ENCODE measurements at places on chromosomes 3 and 15.

GRCh38 chr15:77506311-77507142, 85.8 kb downstream of the HMG20A start:
- no peak for DNase-seq

DNA sequence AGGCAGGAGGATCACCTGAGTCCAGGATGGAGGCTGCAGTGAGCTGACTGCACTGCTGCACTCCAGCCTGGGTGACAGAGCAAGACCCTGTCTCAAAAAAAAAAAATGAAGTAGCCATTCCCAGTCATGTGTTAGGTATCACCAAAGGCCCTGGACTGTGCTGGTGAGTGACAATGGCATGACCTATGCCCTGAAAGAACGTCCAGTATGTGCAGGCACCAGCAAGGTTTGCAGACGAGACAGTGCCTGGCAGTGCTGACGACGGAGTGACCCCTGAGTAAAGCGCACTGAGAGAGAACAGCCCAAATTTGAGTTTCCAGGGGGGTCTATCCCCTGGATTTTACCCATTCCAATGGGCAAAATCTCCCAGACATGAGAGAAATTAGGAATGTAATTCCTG, 45.2 kb downstream of the RBPMS2 start:
- no peak for DNase-seq

DNA sequence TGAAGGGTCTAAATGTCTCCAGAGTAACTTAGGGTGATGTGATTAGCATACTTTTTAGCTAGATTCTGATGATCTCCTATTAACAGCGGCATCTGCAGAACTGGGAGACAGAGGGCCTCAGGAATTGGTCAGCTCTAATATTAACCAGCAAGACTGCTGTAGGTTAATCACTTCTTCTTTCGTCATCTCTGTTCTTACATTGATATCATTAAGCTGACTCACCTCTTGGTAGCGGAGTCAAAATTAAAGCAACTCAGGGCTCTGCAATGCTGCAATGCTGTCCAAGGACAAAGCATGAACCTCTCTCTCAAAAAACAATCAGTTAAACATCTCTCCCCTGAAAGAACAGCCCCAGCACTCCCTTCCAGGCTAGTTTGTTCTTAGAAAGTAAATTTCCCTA, 57.5 kb upstream of the TRA2B start:
- no peak for DNase-seq

DNA sequence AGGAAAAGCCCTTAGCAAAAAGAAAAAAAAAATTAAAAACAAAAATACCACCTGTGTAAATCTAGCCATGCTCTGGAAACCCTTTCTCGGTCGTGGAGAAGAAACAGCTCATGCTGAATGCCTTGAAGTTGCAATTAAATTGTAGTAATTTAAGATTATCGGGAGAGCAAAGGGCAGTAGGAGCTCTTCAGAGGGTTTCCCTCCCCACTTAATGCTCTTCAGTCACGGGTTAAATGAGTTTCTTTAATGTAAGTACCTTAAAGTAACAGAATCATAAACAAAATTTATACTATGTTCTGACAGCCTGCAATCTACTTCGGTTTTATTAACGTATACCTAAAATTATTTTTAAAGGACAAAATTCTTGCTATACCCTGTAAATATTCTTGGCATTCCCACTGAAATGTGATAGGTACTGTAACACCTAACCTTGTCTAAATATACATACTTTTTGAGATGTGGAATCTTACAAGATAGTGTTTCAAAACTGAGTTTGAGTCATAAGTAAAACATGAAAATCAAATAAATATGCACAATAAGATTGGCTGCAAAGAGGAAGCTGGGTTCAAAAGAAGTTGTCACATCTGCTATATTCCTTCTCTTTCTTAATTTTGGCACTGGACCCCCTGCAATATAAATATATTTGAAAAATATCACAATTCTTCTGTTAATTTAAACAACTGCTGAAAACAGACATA, 5.3 kb downstream of the FOXP1 start:
- DNase-seq, result no peak

DNA sequence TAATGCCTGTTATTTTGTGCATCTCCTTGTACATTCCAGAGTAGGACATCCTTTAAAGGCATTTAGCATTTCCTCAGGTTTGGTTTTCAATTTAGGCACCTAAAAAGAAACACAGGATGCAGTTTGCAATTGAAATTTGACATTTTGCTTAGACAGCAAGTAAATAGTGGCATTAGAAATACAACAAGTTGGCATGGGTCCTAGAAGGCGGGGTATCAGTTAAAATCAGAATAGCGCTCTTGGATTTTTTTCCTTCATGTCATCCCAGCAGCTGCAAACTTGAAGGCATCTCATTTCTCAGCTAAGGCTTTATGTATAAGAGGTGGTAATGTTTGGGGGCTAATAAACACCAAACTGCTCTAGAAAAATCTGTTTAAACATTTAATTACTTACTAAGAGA, 47.5 kb upstream of the SKOR1 start:
- DNase-seq, result no peak

GRCh38 chr15:92880796-92881195, 19.3 kb upstream of the CHD2 start:
- no peak for DNase-seq

GRCh38 chr3:184377374-184377773, 633 bp downstream of the THPO start:
- DNase-seq, result no peak

GRCh38 chr3:148863814-148864213, 1.3 kb upstream of the CPA3 start:
- DNase-seq, result no peak

- no peak for DNase-seq
These were observed 92.3 kb downstream of the RAP2B start for GRCh38 chr3:153254361-153254760.

DNA sequence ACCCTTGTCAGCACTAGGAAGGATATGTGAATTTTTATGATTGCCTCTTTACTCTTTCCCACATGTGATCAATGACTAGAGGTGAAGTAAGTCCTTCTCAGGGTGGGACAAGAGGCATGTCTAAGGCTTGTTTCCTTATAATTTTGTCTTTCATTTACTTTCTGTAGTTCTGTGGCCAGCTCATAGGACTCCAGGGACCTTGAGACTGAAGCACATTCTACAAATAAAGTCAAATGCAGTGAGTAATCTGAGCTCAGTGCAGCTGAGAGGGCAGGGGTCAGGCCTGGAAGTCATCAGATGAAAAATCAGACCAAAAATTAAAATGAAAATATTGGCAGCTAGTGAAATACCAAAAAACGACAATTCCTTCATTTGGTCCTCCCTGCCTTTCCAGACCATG, 424.7 kb upstream of the THBS1 start:
- DNase-seq, result no peak

DNA sequence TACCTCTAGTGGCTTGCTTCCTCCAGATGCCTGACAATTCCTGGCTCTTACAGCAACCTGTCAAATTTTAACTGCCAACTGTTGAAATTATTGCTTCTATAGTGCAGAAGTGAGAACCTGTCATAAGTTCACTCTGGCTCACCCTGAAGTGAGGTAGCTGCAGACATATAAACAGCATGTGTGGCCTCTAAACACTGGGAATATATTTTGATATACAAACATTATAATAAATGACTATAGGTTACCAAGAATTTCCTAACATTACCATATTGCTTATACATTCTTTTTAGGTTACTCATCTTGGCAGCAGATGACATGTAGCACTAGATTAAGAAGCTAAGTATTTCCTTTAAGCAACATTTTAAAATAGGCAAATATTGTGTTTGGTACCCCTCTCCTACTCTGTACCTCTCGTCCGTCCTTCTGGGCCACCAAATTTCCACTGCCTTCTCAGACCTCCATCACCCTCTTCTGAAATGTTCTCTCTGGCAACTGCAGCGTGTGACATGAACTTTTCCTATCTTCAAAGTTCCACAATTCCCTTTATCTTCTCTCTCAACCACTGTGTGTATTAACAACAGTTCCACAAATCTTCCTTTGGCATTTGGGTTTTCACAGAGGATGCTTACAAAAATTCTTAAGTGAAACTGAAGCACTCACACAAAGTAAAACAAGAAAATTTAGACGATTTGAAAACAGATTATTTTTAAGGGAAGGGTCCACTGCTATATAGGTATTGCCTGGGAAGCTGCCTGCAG, 15.3 kb upstream of the XXYLT1 start:
- no peak for DNase-seq

DNA sequence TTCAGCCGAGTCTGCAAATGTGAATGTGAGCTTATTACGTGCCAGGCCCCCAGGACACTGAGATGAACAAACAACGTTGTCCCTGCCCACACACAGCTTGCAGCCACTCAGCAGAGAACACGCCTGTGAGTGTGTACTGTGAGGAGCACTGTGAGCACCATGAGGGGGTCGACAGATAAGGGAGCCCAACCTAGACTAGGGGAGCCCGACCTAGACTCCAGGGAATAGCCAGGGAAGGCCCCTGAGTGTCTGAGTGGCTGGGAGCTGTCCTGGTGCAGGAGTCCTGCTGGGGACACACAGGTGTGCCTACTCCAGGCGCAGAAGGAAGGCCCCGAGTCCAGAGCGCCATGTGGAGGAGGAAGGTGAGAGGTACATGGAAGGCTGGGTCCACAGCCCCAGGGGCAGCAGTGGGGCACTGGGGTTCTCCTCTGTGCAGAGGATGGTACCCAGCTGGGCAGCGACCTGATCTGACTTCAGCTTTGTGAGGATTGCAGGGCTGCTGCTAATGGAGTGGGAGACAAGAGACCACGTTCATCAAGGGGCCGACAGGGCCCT, 36.5 kb downstream of the MGLL start:
- no peak for DNase-seq

DNA sequence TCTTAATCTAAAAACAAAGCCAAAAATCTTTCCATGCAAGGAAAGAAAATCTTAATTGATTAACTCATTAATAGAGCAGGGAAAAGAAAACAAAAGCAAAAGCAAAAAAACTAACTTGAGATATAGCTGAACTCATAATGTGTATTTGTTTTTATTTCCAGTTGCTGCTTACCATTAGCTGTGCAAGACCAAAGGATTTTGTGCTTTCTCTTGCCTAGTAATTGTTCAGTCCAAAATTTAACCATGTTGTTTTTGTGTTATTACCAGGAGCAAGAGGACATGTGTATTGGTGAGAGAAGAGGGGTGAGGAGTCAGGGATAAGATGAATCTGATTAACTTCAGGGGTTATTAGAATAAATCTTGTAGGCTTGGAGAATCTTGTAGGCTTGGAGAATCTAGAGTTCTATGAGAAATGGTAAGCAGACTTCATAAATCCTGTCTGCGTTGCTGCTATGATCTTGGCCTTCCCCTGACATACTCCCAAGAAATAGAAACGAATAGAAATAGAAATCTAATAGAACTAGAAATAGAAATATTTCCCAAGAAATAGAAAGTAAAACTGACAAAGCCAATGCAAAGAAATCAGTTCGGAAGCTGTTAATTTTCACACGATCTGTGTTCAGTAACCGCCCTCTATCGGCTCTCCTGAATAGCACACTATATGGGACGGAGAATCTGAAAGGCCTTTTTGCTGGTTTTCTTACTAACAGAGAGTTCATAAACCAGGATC, 72.6 kb upstream of the TNFSF10 start:
- no peak for DNase-seq

- peak; percentile 74 for DNase-seq
These were observed at the start of gene NUP210 for GRCh38 chr3:13420045-13420830. NUP210 (minus strand) TSS chr3:13420322; CDS start chr3:13420226, 96 bp downstream.

DNA sequence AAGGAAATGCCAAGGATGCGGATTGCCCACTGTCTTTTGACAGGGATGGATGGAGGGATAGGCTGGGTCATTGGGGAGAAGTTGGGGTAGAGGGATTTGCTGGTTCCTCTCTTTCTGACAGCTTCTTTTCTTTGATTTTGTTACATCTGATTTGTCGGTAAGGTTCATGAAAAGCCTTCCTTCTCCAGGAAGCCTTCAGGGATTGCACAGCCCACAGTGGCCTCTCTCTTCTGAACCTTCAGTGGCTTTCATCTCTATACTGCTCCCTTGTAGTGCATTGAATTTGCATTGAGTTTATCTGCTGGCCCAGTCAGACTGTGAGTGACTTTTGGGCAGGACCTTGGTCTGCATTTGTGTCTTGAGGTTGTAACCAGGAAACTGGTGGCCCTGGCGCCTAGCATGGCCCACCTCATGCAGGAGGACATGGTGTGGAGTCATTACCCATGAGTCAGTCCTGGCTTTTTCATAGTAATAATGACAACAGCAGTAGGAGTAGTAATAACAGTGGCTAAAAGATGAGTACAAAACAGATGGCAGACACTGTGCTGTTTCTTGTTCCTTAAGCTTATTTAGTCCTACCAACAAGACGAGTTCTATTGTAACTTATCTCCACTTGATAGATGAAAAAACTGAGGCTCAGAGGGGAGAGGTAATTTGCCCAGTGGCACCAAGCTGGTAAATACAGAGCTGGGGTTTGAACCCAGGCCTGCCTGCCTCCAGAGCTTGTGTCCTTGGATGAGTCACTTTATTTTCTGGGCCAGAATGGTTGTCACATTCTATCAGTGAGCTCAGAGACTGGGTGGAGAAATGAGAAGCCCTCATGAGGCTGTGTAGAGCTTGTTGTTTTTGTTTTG, 28.4 kb downstream of the SMAD6 start:
- DNase-seq, result no peak

GRCh38 chr3:22665528-22665927, 537.6 kb upstream of the UBE2E2 start:
- no peak for DNase-seq

- no peak for DNase-seq
These were observed 177.5 kb upstream of the LPP start for GRCh38 chr3:187976365-187976900.

DNA sequence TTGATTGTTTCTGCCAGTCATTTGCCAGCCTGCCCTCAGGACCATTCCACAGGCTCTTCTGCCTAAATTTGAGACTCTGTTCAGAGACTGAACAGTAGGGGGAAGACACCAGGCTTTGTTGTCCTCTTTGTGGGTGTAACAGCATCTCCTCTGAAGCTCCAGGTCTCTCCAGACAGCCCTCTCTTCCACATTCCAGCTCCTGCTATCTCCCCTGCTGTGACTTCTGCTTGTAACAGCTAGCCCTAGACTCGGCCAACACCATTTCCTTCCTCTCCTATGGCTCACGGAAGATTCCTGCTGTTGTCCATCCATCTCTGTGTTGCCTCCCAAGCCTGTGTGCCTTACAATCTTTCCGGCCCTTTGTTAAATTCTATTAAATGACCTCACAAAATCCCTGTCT, 40.2 kb downstream of the SUCLG2 start:
- DNase-seq, result no peak

GRCh38 chr3:74134831-74135230, 479.6 kb downstream of the CNTN3 start:
- no peak for DNase-seq
